EL (cell line): ENCODE measurements at places on chromosomes 2 and 18.

GRCh38 chr2:190506666-190507065 is 27.9 kb downstream of the NEMP2 start:
- DNase-seq, result no peak

GRCh38 chr2:226775032-226775509 is 24.5 kb downstream of the IRS1 start:
- DNase-seq, result no peak

DNA sequence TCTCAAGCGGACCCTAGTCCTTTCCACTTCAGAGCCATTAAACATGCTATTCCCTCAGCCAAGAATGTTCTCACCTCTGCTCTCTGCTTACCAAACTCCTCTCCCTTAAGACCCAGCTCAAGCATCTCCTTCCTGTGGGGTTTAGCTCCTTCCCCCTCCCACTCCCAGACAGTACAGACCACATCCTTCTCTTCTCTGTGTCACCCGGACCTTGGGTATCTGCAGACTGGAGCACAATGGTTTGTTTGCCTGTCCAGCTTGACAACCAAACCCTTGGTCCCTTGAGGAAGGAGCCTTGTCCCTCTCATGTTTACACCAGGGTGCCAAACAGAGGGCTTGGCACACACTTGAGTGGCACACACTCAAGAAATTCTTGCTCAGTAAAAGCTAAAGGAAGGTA is 4.1 kb upstream of the CD8A start:
- no peak for DNase-seq

- DNase-seq, result no peak
Measured at GRCh38 chr18:68298330-68298729, 416.6 kb downstream of the TMX3 start.

DNA sequence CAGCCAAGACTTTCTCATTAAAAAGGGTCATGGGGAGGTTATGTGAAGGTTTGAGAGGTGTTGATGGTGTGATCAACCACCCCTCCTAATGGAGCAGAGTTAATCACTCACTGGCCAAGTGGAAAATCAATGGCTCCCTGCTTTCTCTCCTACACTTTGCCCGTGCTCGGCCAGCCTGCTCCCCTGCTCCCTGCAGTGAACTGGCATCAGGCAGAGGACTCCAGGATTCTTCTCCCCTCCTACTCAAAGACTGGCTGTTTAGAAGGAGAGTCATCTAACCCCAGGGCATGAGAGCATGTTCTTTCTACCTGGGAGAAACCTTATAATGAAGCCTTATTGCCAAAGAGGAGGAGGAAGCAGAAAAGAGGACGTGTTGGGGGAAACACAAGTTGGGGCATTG is 74.9 kb downstream of the SGPP2 start:
- DNase-seq, result no peak

- DNase-seq, result peak; percentile 0
Measured at GRCh38 chr2:184599872-184600222, 1.5 kb downstream of the ZNF804A start.

DNA sequence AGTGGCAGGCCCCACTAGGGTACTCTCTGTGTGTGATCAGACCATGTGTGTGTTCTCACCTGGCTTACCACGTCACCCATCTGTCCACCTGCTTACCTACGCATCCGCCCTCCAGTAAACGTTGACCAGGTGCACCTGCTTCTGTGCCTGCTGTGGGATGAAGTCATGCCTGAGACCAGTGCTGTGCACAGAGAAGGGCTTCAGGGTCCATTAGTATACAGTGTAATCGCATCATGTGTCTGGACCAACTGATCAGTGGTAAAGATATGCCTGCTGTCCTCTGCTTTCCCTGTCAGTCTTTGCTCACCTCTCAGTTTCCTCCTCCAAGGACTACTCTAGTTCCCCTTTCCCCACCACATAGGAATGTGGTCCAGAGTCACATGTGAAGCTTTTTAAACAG is 109.3 kb downstream of the FHOD3 start:
- no peak for DNase-seq

GRCh38 chr18:34128436-34128835 is 96.3 kb downstream of the NOL4 start:
- no peak for DNase-seq

GRCh38 chr2:196181484-196181883 is 10.1 kb upstream of the STK17B start:
- DNase-seq, result no peak

DNA sequence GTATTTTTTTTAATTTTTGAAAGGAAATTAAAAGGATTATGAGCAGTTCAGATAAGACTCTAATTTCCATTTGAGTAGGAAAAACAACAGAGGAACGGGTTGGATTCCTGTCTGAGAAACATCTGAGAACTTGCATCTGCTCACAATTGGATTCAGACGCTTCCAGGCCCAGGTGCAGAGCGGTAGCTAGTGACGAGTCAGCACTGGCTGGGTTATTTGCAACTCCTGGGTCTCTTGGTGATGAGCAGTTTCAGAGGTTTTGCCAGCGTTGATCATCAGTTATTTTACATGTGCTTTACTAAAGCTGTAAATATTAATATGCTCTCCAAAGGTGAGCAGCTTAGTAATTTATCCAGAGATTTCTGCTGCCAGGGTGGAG is 39.1 kb upstream of the B3GNT7 start:
- DNase-seq, result no peak

GRCh38 chr2:98472132-98472650 is 27.5 kb downstream of the INPP4A start:
- no peak for DNase-seq

GRCh38 chr2:159684796-159685195 is 27.5 kb upstream of the MARCHF7 start:
- DNase-seq, result peak; percentile 77

DNA sequence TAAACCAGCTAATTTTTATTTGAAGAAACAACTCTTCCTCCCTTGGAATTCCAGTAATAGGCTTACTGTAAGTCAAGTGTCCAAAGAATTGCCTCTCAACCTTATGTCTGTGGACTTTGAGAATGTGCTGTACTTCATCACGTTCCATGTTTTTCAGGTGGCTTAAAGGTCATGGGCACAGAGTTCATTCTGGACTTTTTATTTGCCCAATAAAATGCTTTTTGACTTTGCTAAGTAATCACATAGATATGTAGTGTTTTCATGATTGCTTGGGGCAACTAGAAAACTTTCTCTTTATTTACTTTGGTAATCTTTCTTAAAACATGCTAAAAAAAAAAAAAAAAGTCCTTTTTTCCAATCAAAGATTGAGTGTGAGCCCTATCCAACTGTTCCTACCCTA is 10.4 kb upstream of the DNAH7 start:
- peak; percentile 24 for DNase-seq
